Coronary artery (tissue), 2 donors: ENCODE measurements at places on chromosomes 13 and 19.

GRCh38 chr19:56150358-56150757, 9.3 kb downstream of the ZNF444 start:
- DNase-seq = no peak

DNA sequence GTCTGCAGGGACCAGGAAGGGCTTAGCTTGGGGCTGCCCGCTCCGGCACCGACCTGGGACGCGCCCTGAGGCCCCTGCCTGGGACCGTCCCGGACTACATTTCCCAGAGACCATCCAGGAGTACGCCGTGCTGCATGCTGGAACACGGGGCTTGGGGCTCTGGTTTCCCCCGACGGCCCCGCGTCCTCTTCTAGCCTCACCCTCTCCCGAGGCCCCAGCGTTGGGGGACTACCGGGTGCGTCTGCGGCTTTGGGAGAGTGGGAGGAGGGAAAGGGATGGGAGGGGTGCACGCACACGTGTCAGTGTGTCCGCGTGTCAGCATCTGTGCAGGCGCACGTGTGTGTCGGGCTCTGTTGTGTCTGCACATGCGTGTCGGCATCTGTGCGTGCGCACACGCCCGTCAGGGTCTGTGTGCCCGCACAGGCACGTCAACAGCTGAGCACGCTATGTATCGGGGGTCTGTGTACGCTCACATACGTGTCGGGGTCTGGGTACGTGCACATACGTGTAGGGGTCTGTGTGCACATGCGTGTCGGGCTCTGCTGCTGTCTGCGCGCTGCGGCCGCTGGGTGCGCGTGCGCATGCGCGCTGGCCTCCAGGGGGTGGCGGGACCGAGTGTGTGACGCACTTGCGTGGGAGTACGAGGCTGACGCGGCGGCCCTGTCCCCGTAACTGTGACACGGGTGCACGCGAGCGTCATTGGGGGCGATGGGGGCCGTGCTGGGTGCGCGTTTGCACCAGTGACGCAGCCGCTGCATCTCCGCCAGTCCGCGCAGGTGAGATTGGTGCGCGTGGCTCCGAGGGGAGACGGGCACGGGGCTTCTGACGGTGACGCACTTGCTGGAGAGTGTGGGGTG, at the start of gene ZNF331:
Gene ZNF331 (plus strand): TSS at position 625 of the 857 bp plus-strand sequence. CDS start 31,232 bp downstream, outside the sequence.
- DNase-seq = peak; percentile 92

DNA sequence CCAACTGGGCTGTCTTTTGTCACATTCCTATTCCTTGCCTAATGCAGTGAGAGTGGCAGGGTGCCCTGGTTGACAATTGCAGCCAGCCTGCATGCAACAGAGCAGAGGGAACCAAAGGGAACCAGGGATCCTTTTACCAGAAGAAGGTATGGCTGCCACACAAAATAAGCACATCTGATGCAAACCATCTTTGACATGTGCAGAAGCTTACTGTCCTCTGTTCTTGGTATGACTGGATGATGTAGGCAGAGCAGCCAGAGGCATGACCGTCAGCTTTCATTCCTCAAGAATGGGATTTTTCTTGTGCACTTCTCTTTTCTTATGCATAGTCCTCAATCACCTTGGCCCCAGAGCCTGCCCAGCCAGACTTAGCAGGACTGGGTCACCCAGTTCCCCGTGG, 116.1 kb downstream of the UQCRFS1 start:
- DNase-seq = no peak

DNA sequence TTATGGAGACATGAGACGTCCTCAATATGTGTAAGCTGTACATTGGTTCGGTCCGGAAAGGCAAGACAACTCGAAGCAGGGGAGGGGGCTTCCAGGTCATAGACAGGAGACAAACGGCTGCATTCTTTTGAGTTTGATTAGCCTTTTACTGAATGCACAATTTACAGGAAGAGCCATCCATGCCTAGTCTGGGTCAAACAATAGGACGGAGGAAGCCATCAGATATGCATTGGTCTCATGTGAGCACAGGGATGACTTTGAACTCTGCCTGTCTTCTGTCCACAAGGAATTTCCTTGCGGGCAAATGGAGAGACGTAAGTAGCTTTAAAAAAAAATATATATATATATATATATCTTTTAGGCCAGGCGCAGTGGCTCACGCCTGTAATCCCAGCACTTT, 1.9 kb upstream of the CCNP start:
- no peak for DNase-seq

DNA sequence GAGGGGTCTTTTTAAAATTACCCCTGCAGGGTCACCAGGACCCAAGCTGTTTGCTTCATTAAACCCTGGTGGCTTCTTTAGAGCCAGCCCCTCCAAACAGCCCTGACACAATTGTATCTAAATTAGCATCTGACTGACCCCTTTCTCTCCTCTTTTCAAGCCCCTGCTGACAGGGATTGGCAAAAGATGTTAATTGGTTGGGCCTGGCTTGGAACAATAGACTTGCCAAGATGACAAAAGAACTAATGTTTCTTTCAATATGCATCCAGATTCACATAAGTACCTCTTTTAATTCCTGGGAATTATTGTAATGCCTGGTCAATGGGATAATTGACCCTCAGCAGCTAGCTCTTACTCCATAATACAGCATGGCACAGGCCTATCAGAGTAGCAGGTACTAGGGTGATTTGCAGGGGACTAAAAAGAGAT, 140.8 kb downstream of the SHISA2 start:
- no peak for DNase-seq

DNA sequence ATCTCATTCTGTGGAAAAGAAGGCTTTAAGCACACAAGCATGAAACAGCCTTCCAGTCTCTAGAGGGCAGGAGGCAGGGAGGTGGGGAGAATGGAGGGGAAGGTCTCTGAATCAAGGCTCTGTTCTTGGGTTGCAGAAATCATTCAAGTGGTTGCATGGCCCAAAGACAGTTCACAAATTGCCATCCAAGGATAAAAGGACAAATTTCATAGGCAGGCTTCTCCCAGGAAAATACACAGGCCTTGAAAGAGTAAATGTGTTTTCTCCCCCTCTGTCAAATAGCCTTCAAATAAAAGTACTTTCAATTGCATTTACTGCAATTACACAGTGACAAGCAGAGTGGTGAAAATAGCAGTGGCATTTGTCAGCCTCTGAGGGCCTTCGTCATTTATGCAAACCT, 450.8 kb downstream of the DCT start:
- DNase-seq = no peak

DNA sequence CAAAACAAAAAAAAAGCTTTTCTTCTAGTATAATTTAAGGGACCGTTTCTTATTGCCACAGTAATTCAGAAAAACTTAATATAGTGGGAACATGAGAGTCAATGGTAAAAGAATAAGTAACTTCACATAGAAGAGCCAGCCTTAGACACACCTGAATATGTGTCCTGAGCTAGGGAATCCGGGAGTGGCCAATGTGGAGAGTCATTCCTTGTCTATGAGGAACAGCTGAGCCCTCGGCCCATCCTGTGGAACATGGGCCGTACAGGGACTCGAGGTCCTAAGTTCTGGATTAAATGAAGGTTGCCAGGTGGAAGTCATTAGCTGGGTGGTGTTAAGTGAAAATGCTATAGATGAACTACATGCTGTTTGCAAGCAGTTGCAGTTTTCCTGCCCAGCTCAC, 32.2 kb downstream of the EFNB2 start:
- DNase-seq = no peak

- DNase-seq = no peak
Observed at GRCh38 chr19:15137777-15138176, 30.6 kb downstream of the SYDE1 start.

- no peak for DNase-seq
Observed at GRCh38 chr13:71214821-71215220, 652.2 kb downstream of the DACH1 start.

GRCh38 chr19:54616821-54617560, 13.3 kb upstream of the LILRB1 start:
- no peak for DNase-seq

DNA sequence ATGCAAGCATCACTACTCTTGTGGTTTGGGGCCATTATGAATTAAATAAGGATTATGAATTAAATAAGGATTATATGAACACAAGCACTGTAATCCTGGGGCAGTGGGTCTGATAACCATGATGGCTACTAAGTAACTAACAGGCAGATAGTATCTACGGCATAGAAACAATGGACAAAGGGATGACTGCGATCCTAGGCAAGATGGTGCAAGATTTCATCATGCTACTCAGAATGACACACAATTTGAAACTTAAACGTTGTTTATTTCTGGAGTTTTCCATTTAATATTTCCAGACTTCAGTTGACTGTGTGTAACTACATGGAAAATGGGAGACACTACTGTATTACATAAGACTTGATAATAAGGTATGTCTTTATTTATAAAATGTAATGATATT, 15.1 kb downstream of the KCNRG start:
- DNase-seq = no peak

- no peak for DNase-seq
Observed at GRCh38 chr13:21033212-21033840, 28.1 kb downstream of the LATS2 start.

DNA sequence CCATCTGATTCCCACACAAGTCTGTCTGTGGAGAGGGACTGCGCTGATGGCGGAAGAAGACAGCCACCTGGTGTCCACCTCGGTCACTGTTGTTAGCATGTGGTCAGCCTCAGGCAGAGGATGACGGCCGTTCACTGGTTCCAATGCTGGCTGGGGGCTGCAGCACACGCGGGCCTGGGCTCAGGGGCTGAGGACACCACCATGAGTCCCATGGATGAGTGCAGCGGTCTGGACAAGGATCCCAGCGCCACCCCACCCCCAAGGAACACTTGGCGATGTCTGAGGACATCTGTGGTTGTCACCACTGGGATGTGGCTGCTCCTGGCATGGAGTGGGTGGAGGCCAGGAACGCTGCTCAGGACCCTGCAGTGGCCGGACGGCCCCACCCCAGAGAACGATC, 10.9 kb downstream of the DPP9 start:
- DNase-seq = no peak

- no peak for DNase-seq
Observed at GRCh38 chr13:91212231-91212630, 135.3 kb upstream of the MIR17HG start.

GRCh38 chr19:33246709-33247440, 21.2 kb upstream of the SLC7A10 start:
- DNase-seq = no peak
